ENCODE measurements at places on chromosomes 7 and 10. TPM values are rescaled to one million over a fixed set of nuclear protein-coding genes. Genes with fewer than 3 reads are reported as not detected.

The NUDT5 gene
- total RNA-seq = 96.9 TPM

The SPDYE11 gene
- total RNA-seq = not detected

The ZNF488 gene
- not detected for total RNA-seq

The FBXL13 gene
- 4.2 TPM for total RNA-seq

The CFAP43 gene
- 0.07 TPM for total RNA-seq

The MKI67 gene
- 33.1 TPM for total RNA-seq

The PON3 gene
- not detected for total RNA-seq

The HK1 gene
- total RNA-seq = 54.6 TPM

- DNase-seq = no peak
Observed at GRCh38 chr7:147818317-147818716, 772.2 kb upstream of the C7orf33 start.

DNA sequence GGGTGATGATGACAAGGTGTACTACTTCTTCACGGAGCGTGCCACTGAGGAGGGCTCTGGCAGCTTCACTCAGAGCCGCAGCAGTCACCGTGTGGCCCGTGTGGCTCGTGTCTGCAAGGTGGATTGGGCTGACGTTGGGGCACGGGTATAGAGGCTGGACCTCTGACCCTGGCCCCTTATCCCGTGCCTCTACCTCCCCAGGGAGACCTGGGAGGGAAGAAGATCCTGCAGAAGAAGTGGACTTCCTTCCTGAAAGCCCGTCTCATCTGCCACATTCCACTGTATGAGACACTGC lies 8.4 kb downstream of the MRPL43 start:
- DNase-seq = no peak

- DNase-seq = no peak
Observed at GRCh38 chr10:55013318-55013717, 212.3 kb upstream of the PCDH15 start.

- DNase-seq = no peak
Observed at GRCh38 chr10:7205656-7206055, 205.2 kb downstream of the SFMBT2 start.

DNA sequence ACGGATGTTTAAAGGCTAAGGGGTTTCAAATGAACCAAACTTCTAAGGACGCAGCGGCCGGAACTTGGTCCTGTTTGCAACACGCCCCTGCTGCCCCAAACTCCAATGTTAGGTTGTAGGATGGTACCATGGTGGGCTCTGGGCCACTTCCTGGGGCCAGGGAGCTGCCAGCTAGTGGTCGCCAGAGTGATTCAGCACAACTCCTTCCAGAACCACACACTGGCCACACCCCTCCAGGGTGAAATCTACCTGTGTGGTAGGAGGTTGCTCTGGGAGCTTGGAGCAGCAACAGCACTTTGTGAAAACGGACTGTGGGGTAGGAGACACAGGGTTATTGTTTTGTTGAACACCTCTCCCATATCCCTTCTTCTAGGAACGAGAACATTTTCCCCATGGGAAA lies 161.1 kb downstream of the FANK1 start:
- DNase-seq = no peak

DNA sequence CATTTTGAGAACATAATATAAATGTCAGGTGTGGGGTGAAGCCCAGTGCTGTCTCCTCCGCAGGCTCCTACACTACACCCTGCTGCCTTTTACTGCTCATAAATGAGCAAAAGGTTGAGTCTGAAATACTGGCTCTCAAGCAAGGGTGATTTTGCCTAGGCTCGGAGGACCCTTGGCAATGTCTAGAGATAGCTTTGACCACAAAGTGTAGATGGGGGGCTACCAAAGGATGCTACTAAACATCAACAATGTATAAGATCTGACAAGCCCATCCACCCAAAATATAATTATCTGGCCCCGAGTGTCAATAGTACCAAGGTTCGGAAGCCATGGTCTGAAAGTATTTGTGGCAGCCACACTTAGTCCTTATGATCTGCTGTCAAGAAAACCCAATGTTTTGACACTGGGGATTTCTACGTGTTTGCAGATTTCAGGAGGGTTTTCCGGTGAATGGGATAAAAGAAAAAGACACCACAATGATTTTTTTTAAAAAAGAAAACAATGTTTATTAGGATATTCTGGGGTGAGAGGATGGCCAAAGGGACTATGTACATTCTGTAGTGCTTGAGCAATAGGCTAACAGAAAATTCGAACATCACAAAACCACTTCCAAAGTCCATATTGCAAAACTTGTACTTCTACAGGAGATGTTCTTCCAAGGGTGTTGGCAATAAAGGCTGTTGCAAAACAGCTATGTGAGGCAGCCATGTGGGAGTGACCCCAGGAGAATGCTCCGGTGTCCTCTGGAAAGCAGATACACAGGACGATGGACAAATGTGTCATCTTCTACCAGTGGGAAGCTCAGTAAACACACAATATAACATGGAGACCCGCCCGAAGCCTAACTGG lies 216.3 kb downstream of the GFRA1 start:
- DNase-seq = no peak

DNA sequence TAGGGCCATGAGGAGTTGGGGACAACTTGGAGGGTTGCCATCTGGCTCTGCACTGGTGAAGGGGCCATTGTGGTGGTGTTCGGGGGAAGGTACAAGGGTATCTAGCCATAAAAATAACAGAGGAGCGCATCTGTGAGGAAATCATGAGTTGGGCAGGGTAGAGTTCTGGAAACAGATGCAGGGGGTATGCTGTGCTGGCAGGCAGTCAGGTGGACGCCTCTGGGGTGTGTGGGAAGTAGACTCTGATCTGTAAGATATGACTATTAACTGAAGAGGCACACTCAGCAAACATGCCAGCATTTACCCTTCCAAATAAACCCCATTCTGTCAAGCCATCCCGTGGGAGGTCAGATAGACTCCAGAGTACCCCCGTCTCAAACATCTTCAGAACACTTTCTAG lies 79.8 kb downstream of the CLEC2L start:
- DNase-seq = no peak

DNA sequence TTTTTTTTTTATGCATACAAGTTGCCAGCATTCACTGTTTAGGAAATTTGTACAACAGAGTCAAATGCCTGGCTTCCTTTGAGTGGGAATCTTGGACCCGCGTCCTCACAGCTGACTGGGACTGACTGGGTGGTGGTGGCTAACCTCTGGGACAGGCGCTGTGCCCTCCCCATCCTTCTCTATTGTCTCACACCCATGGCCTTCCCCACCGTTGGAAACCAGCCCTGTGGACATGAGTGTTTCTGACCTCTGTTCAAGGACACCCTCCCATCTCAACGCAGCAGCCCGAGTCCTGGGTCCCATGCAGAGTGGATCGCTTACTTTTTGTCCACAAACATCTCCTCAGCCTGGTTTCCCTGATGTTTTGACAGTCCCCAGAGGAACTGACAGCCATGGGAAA lies 125.1 kb upstream of the PPIF start:
- no peak for DNase-seq

DNA sequence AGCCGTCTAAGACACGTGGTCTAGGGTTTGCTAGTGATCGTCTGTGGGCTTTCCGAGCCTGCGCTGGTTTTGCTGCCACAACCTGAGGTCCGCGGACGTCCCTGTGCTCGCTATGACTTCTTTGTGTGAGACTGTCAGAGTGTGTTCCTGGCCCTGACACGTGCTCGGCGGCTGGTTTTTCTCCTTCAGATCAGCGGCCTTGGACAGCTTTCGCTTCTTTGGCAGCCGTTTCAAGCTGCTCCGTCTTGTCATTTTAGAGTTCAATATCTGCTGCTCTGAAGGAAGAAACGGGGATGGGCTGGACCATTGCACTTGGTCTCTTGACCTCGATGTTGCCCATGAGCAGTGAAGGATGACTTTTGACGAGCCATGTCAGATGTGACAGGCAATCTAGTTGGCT lies 147.3 kb downstream of the MGMT start:
- DNase-seq = peak; percentile 25

- no peak for DNase-seq
Observed at GRCh38 chr7:87075671-87076404, 16.4 kb upstream of the ELAPOR2 start.

- DNase-seq = no peak
Observed at GRCh38 chr7:2521952-2522591, 2.5 kb downstream of the LFNG start.

DNA sequence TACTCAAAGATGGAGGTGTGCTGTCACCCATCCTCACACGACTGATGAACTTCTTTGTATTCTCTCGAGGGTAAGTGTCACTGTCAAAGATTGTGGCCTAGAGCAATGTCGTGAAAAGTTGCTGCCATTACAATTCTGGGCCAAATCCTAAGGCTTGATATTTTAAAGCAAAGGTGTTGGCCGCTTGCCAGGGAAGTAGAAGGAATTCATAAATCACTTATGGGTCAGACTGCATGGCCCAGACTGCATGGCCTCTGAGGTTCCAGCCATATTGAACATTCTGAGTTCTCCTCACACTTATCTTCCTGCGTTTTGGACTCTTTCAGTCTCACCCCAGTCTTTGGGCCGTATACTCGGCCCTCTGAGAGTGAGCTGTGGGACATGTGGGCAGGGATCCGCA lies 8.6 kb downstream of the MEST start:
- no peak for DNase-seq

DNA sequence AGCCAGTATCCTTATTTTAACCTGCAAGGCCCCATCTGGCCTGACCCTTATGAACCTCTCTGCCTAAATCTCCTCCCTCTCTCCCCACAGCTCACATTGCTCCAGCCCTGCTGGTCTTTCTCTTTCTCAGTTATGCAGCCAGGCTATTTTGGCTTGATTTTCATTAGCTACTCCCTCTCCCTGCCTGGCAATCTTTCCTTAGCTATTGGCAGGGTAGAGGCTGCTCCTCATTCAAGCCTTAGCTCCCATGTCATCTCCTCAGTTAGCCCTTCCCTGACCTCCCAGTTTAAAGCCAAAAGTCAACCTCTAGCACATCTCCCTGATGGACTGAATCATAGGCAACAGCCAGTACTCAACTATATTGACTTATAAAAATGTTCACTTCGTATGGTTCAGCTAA lies 214.4 kb upstream of the CELF2 start:
- DNase-seq = no peak

DNA sequence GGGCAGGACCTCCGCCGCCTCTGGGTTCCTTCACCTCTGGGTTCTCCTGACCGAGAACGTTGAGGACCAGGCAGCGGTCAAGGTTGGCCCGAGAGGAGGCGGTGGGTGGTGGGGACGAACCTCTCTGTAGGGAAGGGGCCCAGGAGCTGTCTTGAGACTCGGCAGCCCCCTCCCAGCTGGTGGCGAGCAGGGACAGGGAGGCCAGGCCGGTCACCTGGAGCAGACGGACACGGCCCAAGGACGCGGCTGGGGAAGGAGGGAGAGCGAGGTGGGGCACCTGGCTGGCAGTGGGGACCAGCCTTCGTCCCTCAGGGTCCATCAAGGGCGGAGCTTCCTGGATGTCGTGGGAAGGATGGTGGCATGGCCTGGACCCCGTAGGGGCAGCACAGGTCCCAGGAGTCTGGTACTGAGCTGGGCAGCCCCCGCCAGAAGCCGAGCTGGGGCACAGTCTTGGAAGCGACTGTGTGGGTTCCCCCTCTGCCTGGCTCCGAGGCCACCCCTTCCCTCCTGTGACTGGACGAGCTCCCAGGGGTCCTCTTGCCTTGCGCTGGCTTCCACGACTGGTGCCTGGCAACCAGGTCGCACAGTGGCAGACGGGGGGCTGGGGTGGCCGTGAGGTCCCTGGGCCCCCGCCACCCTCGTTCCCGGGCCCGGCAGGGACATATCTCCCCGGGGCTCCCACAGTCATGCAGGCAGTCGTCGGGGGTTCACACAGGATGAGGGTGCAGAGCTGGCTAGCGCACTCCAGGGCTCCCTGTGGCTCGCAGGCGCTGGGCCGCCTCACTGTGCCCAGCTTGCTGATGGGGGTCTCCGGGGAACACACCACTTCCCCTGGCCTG lies 89.9 kb downstream of the DNAJB6 start:
- no peak for DNase-seq

DNA sequence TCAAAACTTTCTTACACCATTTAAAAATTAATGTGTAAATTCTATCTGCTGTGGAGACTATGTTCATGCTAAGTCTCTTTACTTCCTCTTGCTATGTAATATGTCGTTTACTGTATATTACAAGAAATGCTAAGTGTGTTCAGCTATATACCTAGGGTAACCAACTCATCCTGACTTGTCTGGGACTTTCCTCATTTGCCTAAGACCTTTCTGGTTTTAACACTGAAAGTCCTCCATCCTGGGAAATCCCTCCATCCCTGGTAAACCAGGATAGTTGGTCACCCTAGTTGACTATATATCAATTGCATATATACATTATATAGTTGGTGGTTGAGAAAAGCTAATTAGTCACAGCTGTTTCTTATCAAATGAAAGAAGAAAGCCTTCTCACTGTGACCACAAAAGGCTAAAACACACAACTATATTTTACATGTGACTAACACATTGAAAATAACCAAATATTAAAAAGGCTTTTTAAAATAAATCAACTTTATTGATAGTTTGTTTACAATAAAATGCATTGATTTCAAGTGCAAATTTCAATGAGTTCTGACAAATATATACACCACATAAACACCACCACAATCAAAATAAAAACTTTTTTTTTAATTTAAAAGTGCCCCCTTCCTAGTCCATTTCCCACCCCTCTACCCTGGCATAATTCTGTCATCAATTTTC lies 167.7 kb upstream of the INHBA start:
- no peak for DNase-seq

- DNase-seq = peak; percentile 92
Observed at GRCh38 chr10:43606323-43607198, at the start of gene ZNF485. Gene ZNF485 (plus strand): TSS chr10:43606438. CDS start chr10:43607051, 613 bp downstream.

DNA sequence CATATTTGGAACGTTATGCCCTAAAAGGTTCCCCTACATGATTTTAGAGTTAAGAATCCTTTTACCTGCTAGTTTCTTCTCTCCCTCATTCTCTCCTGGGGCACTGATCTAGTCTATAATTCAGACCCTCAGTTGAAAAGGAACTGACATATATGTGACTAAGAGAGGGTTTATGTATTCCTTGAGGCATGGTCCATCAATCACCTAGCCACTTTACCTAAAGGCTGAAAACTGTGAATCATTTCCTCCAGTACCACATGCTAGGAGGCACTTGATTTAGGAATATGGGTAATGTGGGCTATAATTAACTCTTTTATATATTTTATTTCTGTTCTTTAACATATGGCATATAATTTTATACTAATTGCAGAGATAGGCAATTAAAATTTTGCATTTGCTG lies 303.5 kb downstream of the BBS9 start:
- no peak for DNase-seq

DNA sequence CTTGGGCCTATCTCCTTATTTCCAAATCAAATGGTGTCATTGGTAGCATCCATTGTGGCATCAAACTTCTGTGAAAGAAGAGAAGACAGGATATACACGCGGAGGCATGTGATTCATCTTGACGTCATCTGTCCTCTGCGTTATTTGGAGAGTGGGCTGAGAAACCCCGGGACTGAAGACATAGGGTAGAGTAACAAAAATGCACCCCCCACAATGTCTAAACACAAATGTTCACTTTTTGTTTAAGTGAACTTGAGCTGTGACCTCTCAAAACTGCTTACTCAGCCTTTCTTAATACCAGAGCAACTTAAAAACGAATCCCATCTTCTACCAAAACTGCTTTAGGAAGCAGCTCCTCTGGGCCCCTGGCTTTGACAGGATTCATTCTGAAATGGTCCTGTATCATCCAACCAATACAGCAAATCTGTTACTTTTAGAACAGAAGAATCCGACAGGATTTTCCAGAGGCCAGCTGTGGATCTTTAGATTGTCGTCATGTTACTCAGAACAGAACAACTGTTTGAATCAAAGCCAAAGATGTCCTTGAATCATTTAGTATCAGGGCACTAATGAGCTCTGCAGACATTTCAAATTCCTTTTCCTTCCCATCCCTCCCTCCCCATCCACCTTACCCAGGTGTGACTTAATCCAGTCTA lies 438.1 kb downstream of the SUGCT start:
- no peak for DNase-seq

Data from Karpas-422 (cell line).